ENCODE measurements at places on chromosomes 13 and 19.
A peak's percentile ranks its signal among the peaks of the same experiment; 100 is the strongest.

DNA sequence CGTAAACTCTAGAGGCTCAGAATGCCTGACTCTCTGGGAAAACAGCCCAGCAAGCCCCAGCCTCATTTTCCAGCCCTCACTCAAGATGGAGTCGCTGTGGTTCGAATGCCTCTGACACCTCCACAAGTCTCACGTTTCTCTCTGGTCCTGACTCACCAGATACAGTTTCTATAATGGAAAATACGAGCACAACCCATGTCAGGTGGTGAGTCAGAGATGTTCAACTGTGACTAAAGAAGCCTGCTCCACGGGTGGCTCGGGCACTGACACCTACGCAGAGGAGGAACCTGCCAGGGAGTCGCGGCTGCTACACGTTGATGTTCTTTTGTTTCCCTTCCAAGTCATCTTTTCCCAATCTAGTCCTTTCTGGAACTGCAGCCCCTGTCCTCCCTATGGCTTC, 87.1 kb upstream of the STK24 start:
- no peak for DNase-seq

DNA sequence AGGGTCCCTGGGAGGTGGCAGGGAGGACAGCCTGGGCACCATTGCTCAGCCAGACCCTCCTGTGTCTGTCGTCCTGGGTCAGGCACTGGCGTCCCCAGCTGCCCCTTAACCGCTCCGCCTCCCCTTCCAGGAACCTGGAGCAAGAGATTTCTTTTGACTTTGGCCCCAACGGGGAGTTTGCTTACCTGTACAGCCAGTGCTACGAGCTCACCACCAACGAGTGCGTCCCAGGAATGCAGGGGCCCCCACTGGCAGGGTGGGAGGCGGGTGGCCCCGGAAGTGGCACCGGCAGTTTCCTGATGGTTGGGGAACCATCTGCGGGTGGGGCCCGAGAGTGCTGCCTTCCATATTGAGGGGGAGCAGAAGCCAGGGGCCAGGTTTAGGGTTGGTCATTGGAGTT, 13.0 kb downstream of the PRKCSH start:
- DNase-seq = no peak

DNA sequence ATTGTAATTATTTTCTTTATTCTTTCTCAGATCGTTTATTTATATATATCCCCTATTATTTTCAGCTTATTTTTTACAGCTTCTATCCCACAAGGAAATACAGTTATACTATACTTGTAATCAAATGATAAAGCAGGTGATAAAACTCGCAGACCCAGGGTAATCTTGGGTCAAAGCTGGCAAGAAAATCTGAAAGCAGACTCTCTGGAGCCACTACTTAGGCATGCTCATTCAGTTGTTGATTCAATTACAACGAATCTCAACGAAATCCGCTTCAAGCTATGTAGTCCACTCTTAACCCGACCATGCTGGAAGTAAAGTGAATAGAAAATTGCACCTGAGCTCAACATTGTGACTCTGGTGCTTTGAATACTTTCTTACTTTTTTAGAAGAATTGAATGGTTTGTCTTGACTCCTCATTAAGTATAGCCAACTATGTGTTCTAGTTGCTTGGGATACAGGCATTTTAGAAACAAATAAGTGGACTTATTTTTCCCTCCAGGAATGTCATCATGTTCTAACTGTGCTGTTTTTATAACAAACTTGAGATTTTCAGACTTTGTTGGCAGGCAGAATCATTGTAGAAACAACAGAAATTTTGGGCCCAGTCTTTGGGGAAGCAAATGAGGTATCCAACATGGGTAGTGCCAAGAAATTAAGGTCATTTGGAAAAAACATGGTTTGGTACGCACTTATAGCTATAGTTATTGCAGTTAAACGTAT, 21.4 kb downstream of the ESD start:
- DNase-seq = no peak

- DNase-seq = no peak
Measured at GRCh38 chr19:44019498-44019897, 5.7 kb upstream of the ZNF222 start.

DNA sequence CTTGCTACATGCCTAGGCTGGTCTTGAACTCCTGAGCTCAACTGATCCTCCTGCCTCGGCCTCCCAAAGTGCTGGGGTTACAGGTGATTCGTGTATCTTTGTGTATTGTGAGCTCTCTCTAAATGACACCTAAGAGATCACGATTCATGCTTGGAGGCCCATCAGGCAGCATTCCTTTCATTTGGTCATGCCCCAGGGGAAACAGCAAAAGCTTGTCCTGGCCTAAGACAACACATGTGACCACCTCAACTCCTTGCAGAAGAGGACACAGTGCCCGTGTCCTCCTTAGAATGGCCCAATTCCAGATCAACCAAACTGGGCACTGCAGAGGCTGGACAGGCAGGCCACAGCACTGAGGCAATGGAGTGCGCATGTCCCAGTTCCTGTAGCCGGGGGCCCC, 32.5 kb downstream of the ZC3H4 start:
- DNase-seq = no peak

DNA sequence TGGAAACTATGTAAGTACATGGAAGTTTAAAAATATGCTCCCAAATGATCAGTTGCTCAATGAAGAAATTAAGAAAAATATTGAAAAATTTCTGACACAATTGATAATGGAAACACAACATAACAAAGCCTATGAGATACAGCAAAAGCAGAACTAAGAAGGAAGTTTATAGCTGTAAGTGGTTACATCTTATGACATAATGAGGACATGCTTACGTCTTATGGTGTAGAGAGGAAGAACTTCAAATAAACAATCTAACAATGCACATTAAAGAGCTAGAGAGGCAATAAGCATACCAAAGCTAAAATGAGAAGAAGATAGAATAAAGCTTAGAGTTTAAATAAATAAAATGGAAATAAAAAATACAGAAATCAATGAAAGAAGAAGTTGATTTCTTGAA, 50.0 kb upstream of the CEACAM21 start:
- no peak for DNase-seq

GRCh38 chr13:25585000-25585399, 213.2 kb downstream of the ATP8A2 start:
- DNase-seq = no peak

GRCh38 chr19:907183-907853, 5.7 kb downstream of the R3HDM4 start:
- no peak for DNase-seq

- DNase-seq = no peak
Measured at GRCh38 chr13:109719962-109720646, 66.3 kb downstream of the IRS2 start.

- peak; percentile 86 for DNase-seq
Measured at GRCh38 chr19:32691291-32691951, at the start of gene NUDT19. Gene NUDT19 (plus strand): TSS chr19:32691821. CDS start chr19:32691961, 140 bp downstream.

- DNase-seq = no peak
Measured at GRCh38 chr13:103618151-103618550, 551.9 kb upstream of the SLC10A2 start.

- DNase-seq = no peak
Measured at GRCh38 chr13:37608750-37609339, 10.3 kb upstream of the POSTN start.

GRCh38 chr19:40719414-40719894, 2.5 kb downstream of the ITPKC start:
- no peak for DNase-seq

DNA sequence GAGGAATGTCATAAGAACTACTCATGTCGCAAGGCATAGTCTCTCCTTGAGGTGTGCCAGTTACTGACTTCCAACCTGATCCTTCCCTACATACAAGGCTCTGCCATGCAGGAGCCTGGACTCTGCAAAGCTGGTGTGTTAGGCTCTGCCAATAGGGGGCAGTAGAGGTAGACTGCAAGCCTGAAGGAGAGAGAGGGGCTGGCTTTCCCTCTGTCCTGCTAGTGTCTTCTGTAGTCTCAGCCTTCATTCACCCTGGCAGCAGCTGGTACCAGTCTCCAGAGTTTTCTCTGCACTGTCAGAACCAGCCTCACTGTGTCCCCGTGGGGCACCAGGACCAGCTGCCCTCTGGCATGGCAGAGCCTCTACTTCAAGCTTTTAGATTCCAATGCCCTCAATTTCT, 14.5 kb downstream of the SHISA2 start:
- DNase-seq = peak; percentile 77

DNA sequence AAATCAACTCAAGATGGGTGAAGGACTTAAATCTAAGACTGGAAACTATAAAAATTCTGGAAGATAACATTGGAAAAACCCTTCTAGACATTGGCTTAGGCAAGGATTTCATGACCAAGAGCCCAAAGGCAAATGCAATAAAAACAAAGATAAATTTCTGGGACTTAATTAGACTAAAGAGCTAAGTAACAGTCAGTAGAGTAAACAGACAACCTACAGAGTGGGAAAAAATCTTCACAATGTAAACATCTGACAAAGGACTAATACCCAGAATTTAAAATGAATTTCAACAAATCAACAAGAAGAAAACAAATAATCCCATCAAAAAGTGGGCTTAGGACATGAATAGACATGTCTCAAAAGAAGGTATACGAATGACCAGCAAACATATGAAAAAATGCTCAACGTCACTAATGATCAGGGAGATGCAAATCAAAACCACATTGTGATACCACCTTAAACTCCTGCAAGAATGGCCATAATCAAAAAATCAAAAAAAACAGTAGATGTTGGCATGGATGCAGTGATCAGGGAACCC, 6.3 kb upstream of the RFX1 start:
- DNase-seq = no peak

- no peak for DNase-seq
Measured at GRCh38 chr13:84445776-84446175, 563.5 kb upstream of the SLITRK1 start.

DNA sequence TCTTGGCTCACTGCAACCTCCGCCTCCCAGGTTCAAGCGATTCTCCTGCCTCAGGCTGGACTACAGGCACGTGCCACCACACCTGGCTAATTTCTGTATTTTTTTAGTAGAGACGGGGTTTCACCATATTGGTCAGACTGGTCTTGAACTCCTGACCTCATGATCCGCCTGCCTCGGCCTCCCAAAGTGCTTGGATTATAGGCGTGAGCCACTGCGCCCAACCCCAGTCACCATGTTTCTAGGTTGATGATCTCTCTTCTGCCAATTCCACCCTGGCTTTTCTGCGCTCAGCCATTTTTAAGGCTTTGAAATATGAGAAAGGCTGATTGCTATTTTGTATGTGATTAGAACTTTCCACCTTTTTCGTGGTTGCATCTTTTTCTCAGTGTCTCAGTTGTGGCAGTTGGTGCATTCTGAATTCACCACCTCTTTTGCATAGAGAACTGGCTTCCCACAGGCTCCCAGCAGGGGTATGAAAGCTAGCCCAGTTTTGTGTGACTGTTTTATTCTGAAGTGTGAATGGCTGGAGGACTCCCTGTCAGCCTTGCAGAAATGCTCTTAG, 15.5 kb downstream of the CEACAM1 start:
- DNase-seq = no peak

DNA sequence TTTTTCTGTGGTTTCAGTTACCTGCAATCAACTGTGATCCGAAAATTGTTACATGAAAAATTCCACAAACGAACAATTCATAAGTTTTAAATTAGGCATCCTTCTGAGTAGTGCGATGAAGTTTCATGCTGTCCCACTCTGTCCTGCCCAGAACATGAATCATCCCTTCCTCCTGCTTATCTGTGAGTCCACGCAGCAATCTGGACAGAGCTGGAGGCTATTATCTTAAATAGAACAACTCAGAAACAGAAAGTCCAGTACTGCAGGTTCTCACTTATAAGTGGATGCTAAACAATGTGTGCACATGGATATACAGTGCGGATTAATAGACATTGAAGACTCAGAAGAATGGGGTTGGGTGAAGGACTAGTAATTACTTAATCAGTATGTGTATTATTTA, 583.7 kb upstream of the SPRY2 start:
- DNase-seq = no peak

GRCh38 chr19:58398087-58398486, 2.6 kb downstream of the RNF225 start:
- no peak for DNase-seq

GRCh38 chr19:46299695-46300094, 2.9 kb downstream of the HIF3A start:
- DNase-seq = no peak

- DNase-seq = no peak
Measured at GRCh38 chr13:85997587-85997986, 198.4 kb upstream of the SLITRK6 start.

DNA sequence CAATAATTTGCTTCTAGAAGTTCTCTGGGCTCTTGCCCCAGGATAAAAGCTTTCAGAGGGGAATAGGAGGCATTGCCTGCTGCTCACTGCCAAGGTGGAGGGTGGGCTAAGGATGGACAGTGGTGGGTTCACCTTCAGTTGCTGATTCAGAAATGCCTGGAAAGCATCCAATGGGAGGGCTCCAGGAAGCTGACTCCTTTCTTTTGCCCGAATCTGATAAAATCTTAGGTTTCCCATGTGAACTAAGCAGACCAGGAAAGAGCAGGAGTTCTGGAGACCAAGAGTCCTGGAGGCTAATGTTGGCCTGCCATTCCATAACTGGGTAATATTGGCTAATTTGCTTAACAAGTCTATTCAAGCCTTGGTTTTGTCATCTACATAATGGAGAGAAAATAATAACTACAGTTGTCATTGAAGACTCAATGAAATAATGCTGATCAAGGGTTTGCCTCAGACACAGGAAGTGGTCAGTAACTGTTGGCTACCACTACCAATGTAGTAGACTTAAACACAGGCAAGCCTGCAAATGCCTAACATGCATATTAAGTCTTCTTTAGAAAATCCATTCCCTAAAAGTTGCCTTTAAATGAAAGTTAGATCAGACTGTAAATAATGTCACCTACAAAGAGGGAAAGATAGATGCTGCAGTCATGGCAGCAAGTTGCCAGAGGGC, 528.4 kb upstream of the NBEA start:
- DNase-seq = no peak

- DNase-seq = no peak
Measured at GRCh38 chr19:36256853-36257519, 42.1 kb downstream of the ZNF146 start.

DNA sequence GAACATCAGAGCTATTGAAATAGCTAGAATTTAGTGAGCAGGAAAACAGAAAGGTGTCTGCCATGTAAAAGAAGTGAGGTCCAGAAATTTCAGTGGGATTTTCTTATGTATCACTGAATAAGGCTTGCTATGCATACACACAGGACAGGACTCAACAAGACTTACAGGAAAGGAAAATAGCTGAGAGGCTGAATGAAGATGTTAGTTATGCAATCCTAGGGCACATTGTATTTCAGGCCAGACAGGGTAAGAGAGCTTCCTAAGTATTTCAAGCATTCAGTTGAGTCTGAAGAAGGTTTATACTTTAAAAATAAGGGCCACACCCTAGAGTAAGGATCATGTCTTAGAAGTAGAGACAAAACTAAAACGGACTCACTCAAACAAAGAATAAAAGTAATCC, 419.9 kb upstream of the PRR20A start:
- no peak for DNase-seq

DNA sequence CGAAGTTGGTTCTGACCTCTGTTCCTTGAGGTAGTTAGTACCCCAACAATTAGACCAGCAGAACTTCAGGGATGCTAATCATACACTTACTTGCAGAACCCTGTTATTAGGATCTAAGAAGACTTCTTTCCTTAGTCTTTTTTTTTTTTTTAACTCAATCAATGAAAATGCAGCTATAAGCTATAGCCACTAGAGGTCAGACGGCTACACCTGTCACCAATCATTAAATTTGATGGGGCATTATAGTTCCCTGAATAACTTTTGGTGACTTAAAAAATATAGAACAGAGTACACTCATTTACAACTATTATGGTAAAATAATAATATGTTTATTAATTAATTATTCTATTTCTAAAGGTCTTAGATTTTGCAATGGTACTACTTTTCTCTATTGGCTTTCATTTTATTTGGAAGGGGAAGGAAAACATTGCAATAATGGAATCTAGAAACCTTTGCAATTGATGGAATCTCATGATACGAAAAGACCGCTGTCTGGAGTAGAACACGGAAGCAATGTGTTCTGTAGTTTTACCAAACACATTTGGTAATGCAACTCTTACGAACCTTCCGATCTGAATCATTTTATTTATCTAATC, 483.2 kb downstream of the DIAPH3 start:
- no peak for DNase-seq
